ENCODE measurements at places on chromosomes 12 and 14.
A peak's percentile ranks its signal among the peaks of the same experiment; 100 is the strongest.

DNA sequence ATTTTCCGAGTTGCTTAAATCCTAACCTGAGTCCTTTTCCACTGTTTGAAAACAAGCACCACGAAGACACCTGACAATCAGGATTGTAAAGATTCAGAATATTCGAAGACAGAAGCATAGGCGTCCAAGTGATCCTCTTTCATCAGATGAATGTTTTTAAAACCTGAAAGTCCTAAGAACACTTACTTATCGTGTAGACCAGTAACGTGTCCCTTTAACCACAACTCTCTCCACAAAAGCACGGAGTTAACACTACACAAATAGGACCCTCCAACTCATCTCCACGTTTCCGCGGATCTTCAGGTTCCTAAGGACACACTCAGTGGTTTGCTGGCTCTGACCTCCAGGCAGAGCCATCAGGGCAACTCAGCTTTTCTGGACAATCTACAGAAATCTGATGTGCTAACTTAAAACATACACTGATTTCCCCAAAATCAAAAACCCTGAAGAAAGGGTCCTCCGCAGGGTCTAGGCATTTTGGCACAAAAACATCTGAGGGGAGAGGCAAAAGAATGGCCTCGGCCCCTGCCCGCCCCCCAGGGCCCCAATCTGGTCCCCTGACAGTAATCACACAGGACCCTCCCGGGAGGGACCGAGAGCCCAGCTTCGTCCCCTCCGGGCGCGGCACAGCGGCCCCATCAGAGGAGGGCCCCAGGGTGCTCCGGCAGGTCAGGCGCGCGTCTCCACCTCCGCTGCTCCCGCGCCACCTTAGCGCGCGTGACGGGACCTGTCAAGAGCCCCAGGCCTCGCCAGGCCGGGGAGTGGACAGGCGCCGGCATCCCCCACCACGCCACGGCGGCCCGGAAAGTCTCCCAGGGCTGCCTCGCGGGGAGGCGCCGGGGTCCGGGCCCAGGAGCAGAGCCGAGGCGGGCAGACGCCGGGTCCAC, 925 bp downstream of the DICER1 start:
- DNase-seq = peak; percentile 27

GRCh38 chr12:91892081-91892855, 253.4 kb downstream of the BTG1 start:
- DNase-seq = no peak

GRCh38 chr14:28059254-28059653, 707.3 kb upstream of the FOXG1 start:
- DNase-seq = no peak

DNA sequence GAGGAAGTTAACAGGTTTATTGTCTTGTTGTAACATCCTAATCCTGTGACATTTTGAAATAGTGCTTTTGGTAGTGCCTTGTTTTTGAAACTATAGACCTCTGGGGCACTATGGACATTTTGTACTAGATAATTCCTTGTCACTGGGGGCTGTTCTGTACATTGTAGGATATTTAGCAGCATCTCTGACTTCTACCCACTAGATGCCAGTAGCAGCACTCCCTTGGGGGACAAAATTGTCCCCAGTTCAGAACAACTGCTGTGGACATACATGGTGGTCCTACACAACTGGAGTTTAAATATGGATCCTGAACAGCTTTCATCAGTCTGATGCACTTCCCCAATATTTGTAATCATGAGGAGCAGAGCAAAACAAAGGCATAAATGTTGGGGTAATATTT, 264.7 kb downstream of the RAD51B start:
- no peak for DNase-seq

DNA sequence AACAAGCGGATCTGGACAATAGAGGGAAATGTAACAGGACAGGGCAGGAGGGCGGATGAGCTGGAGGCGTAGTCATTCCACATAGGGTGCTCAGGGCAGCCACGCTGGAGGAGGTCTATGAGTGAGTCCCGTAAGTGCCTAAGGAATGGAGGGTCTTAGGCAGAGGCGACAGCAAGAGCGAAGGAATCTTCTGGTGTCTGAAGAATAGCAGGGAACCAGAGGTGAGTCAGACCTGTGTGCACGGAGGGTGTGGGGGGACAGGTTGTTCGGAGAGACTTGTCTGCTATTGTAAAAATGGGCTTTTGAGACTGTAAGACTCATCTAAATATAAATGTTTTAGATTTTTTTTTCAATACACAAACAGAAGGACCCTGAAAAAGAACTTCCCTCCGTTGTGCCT, 70.6 kb downstream of the SETD3 start:
- DNase-seq = no peak

Data from suppressor macrophage treated with lipopolysaccharide for 1 hour (primary cell).